ENCODE measurements at places on chromosomes 2 and 18. TPM values are rescaled to one million over a fixed set of nuclear protein-coding genes. Genes with fewer than 3 reads are reported as not detected.

Gene VIT
- total RNA-seq = not detected

Gene ANKRD53
- not detected for total RNA-seq

Gene AQP12B
- not detected for total RNA-seq

Gene SANBR
- total RNA-seq = 9.9 TPM

Gene DYNC1I2
- total RNA-seq = 55.3 TPM

Gene NCKAP5
- total RNA-seq = not detected

Gene FOXI3
- not detected for total RNA-seq

Gene DCTN1
- 99.7 TPM for total RNA-seq

Gene GAREM2
- total RNA-seq = 1.6 TPM

Gene PDCD1
- 17.9 TPM for total RNA-seq

Gene SGPP2
- total RNA-seq = 2.7 TPM

Gene SERPINB13
- not detected for total RNA-seq

Gene PROC
- total RNA-seq = not detected

Gene REG3A
- total RNA-seq = not detected

Gene RFX8
- 1.7 TPM for total RNA-seq

Gene ZNF804A
- total RNA-seq = not detected

Gene CMPK2
- 91.1 TPM for total RNA-seq

Gene EXOC6B
- 18.7 TPM for total RNA-seq

Gene NFATC1
- total RNA-seq = 44.5 TPM

Gene COL5A2
- total RNA-seq = 1.6 TPM

Gene ERICH2
- total RNA-seq = not detected

Gene GLB1L
- total RNA-seq = 6.2 TPM

Gene DES
- total RNA-seq = not detected

Gene AGXT
- total RNA-seq = not detected

Gene RGPD4
- 0.10 TPM for total RNA-seq
